Cerebellar cortex (tissue), 1 donor: ENCODE measurements at places on chromosomes 7 and 10.
A peak's percentile ranks its signal among the peaks of the same experiment; 100 is the strongest.

DNA sequence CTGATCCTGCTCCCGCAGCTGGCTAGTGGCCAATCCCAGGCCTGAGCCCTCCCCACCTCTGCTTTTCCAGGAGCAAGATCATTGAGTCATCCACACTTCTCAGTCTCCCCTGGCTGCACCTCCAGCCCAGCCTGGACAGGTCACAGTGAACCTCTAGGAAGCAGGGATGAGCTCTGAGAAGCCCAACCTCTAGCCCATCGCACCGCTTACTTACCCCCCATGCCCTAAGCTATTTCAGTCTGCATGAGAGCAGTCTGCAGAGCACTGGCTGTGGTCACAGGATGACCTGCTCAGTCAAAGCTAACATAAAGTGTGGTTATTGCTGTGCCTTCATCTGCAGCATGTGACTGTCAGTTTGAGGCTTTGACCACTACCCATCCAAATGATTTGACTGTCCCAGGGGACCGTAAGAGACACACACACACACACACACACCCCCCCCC lies 129.2 kb downstream of the SORBS1 start:
- no peak for DNase-seq

- no peak for DNase-seq
Observed at GRCh38 chr7:129387537-129387936, 46.7 kb upstream of the STRIP2 start.

GRCh38 chr10:64113792-64114191 lies 592.6 kb downstream of the REEP3 start:
- no peak for DNase-seq

DNA sequence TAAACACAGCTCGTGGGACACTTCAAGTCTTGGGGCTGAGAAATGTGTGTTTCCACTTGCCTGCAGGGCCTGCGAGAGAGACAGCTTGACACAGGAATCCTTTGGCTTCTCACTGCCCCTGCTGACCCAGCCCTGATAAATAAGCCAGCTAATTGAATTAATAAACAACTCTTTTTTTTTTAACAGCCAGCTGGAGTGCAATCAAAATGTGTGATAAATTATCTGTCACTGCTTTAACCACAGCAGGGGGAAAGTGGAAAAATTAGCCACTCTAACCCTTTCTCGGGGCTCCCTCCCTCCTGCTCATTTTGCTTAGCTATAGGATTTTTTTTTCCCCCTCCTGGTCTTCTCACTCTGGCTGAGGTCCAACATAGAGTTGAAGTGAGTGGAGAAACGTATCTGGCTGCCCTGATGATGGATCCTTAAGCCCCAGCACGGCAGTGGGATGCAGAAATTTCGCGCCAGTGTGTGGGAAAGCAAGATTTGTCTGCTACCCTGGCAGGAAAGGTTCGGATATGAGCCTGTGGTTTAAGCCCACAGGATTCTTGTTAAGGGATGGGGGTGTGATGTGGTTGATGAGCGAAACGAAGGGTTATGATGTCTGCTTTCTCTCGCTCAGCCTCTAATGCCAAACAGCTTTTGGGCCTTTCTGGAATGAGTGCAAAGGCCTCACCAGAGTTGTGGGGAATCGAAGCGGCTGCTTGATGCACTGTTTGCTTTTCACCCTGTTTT lies 173.8 kb downstream of the TRIL start:
- no peak for DNase-seq

- DNase-seq, result no peak
Observed at GRCh38 chr7:55731931-55732330, 130.6 kb downstream of the SEPTIN14 start.

DNA sequence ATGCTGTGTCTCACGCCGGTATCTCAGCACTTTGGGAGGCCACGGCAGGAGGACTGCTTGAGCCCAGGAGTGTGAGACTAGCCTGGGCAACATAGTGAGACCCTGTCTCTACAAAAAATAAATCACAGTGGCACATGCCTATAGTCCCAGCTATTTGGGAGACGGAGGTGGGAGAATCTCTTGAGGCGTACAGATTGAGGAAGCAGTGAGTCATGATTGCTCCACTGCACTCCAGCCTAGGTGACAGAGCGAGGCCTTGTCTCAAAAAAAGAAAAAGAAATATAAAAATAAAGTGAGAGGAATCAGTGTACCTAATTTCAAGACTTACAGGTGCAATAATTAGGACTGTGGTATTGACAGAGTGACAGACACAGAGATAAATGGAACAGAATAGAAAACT lies 23.9 kb downstream of the SLC25A40 start:
- DNase-seq, result no peak

DNA sequence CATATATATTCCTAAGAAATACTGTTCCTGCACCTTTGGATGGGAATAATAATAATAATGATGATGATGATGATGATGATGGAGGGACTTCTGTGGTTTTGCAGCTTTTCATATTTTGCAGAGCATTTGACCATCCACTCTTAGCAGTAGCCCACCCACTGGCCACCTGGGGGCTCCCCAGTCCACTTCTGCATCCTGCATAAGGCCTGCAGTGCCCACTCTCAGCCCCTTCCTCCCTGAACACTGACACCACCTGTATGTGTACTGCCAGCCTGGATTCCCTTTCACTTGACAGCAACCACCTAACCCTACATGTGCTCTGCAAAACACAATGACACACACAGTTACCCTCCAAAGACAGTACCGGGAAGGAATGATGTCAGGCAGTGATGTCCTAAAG lies 131.4 kb downstream of the ADAM12 start:
- DNase-seq, result no peak

DNA sequence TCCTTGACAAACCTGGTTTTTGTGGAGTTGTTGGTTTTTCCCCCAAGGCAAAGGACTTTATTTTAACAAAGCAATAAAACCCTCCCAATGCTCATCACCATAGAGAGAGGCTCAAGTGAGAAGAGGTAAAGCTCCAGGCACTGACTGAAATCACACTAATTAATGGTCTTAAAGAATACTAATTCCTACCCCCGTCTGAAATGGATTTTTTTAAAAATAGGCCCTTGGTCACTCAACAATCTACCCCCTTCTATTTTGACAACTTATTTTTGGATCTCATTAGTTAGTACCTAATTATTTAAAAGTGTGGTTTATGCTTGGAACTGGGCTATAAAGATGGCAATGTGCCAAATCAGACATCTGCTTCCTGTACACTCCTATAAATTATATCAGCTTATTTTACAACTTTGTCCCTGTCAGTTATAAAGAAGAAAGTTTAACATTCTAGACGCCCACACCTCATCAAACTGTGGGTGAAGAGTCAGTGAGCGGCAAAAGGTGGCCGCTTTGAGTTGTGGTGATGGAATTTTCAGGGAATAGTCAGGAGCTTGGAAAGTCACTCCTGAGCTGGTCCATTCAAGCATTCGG lies 10.6 kb downstream of the GLI3 start:
- no peak for DNase-seq

GRCh38 chr10:74156919-74157289 lies 5.9 kb downstream of the ADK start:
- DNase-seq, result no peak

GRCh38 chr10:99787782-99788445 lies 5.5 kb downstream of the ABCC2 start:
- no peak for DNase-seq

GRCh38 chr7:130667593-130668257 lies 823 bp downstream of the COPG2 start:
- peak; percentile 56 for DNase-seq

GRCh38 chr7:38177621-38178003 lies 433 bp upstream of the STARD3NL start:
- no peak for DNase-seq

- no peak for DNase-seq
Observed at GRCh38 chr10:24891823-24892222, 60.6 kb downstream of the PRTFDC1 start.

GRCh38 chr10:88922041-88922440 lies 30.5 kb downstream of the ACTA2 start:
- no peak for DNase-seq

- no peak for DNase-seq
Observed at GRCh38 chr7:116663744-116664143, 8.3 kb upstream of the MET start.

- no peak for DNase-seq
Observed at GRCh38 chr7:158108646-158109293, 478.9 kb downstream of the PTPRN2 start.

DNA sequence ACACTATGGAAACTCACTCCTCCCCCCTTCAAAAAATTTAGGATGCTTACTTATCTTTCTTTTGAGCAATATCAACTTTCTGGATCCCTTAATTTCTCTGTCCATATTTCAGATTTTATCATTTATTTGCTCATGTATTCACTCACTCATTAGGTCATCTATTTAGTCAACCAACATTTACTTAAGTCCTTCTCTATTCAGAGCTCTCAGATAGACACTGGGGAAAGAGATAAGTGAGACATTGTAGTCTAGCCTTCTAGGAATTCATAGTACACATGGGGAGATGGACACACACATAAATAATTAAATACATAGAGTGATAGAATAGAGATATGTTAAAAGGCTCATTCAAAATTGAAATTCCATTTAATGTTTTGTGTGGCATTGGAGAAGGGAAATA lies 9.2 kb downstream of the CPN1 start:
- DNase-seq, result no peak

DNA sequence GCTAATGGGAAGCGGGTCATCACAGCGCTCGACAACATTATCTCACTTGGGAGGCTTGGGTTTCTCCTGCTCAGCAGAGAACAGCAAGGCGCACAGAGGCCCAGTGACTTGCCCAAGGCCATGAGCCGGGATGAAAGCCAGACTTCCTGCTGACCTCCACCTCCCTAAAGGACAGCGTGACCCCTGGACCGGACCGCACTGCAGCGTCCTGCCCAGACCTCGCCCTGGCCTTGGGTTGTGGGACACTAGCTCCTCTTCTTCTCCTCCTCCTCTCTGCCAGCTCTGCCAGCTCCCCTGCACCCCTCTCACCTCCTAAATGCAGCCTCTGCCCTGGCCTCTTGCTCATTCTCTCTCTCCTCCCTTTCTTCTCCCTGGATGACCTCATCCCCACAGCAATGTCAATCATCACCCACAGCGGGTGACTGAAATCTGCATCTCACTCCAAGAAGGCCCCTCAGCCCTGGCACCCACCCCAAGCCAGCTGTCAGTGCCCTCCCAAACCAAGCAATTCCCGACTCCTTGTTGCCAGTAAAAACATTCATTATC lies 19.4 kb downstream of the SPOCK2 start:
- DNase-seq, result no peak

- no peak for DNase-seq
Observed at GRCh38 chr7:5179756-5180155, 10.3 kb upstream of the WIPI2 start.

- no peak for DNase-seq
Observed at GRCh38 chr7:32476816-32477648, 13.1 kb downstream of the LSM5 start.

- DNase-seq, result no peak
Observed at GRCh38 chr10:68403701-68404100, 3.4 kb downstream of the RUFY2 start.

GRCh38 chr7:155763122-155763521 lies 49.1 kb downstream of the SHH start:
- DNase-seq, result peak; percentile 31

DNA sequence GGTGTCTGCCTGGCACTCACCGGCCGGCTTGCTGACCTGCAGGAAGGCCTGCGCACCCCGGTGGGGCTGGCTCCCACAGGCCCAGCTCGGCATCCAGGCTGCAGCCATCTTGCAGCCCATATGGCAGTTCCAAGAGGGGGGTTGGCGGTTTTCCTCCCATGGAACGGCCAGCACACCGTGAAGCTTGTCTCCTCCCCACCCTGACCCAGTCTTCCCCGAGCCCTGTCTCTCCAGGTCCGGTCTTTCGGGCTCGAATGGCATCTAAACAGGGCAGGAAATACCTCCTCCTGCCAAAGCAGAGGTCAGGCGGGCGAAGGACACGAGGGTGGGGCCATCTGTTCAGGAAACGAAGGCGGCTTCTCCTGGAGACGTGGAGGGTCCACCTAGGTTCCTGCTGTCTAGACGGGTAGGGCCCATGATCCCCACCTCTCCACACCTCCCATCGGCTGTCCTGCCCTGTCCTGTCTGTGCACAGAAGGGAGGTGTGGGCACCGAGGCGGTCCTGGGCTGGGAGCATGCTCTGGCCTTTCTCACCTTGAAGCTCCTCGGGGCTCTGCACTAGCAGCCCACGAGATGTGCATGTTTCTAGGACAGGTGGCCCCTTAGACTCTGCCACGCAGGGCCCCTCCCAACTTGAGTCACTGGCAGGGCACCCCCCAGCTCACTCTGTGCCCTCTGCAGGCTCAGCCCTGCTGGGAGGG lies 113.7 kb upstream of the DIP2C start:
- peak; percentile 61 for DNase-seq

DNA sequence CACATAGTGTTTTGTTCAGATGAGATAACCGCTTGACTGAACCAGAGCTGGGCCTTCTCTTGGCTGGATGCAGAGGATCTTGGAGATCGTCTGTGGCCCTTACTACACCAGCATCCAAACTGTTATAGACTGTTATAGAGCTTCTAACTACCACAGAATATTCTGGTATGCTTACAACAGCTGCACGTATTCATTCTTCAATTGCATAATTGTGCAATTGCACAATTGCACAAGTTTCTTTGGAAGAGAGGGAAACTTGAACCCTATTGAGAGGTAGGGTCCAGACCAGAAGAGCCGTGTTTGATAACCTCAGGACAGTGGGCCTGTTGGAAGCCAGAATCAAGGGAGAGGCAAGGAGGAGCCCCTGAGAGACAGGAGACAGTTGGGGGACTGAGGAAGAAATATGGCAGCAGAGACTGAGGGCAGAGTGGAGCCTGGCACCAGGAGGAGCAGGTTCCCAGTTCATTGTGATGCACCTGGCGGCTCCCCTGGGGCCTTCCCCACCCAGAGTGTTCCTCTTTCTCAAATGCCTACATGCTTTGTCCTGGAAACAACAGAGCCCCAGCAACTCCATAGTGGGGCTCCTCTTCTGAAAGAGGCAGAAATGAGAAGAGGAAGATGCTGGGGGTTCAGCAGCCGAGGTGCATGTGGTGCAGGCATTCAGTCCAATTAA lies 64.1 kb downstream of the PTPRZ1 start:
- no peak for DNase-seq

- DNase-seq, result no peak
Observed at GRCh38 chr10:6979371-6979770, 399.3 kb upstream of the PRKCQ start.

GRCh38 chr10:60537697-60538096 lies 148.0 kb upstream of the ANK3 start:
- no peak for DNase-seq

GRCh38 chr7:130435311-130435854 lies 5.4 kb downstream of the CEP41 start:
- DNase-seq, result no peak

- DNase-seq, result no peak
Observed at GRCh38 chr10:102965311-102965851, 47.3 kb downstream of the CNNM2 start.
